Thymus (tissue), 14 donors: ENCODE measurements at places on chromosomes 12 and 14.

DNA sequence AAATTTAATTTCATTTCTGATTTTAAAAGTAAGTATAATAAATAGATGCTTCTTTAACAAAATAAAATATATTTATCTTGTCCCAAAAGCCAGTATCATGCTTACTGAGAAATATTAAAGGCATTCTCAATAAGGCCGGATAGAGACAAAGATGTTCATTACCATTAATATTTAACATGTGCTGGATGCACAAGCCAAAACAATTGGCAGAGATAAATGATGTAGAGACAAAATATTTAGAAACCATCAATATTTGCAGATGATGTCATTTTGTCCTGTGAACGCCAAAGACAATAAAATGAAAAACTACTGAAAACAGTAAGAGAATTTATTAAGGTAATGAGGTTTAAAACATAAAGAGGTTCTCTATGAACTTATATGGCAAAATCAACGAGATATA lies 313.5 kb downstream of the ITPR2 start:
- no peak for DNase-seq

GRCh38 chr12:107530701-107531100 lies 154.9 kb upstream of the PWP1 start:
- no peak for DNase-seq

DNA sequence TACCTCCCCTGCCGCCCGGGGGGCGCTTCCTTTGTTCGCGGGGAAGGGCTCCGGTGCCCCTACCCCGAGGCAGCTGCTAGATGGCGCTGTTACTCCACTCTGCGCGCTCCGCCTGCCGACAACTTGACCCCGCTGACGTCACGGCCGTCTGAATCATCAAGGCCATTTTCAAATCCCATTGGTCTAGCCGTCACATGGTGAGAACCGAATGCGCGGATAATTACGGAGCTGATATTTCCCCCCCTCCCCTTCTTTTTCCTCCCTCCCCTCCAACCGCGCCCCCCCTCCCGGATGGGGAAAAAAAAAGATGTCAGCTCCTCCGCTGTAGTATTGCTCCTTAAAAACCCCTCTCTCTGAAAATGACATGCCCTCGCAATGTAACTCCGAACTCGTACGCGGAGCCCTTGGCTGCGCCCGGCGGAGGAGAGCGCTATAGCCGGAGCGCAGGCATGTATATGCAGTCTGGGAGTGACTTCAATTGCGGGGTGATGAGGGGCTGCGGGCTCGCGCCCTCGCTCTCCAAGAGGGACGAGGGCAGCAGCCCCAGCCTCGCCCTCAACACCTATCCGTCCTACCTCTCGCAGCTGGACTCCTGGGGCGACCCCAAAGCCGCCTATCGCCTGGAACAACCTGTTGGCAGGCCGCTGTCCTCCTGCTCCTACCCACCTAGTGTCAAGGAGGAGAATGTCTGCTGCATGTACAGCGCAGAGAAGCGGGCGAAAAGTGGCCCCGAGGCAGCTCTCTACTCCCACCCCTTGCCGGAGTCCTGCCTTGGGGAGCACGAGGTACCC lies at the start of gene HOXC10:
Gene HOXC10, plus strand, starts transcription at position 246 of the 791 bp plus-strand sequence. Its CDS starts 114 bp downstream, at position 360.
- peak; percentile 41 for DNase-seq

GRCh38 chr12:100497105-100497795 lies 23.6 kb downstream of the NR1H4 start:
- DNase-seq = no peak

DNA sequence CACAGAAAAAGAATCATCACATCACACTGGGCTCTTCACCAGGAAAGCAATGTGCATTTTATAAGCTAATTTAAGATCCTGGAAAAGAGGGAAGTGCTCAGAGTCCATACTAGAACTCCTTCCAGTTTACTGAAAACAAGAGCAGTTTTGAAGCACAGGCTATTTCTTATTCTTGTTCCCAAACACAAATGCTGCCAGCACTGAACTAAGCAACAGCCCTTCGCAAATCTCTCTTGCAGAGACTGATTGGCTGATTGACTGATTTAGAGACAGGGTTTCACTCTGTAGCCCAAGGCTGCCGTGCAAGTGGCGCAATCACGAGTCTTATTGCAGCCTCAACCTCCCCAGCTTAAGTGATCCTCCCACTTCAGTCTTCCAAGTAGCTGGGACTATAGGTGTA lies 44.8 kb downstream of the BCL2L14 start:
- no peak for DNase-seq

GRCh38 chr14:56216626-56217379 lies 98.6 kb downstream of the PELI2 start:
- no peak for DNase-seq

- DNase-seq = no peak
Measured at GRCh38 chr12:53102883-53103807, at the start of gene SOAT2. TSS of gene SOAT2 (plus strand) at chr12:53103486. CDS start at chr12:53103578, 92 bp downstream.

DNA sequence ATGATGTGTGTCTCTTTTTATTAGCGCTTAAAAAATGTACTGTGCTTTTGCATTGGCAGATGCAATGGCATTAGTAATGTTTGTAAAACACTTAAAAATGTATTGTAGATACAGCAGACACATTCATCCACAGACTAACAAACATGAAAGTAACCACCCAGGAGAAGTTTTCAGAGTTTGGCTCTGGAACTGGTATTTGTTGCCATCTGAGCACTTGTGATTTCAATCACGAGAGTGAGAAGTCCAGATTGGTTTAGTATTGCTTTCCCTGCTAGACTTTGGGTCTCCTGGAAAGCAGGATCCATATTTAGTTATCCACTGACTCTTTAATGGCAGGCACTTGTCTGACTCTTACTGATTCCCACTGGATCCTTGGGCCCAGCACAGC lies 13.2 kb downstream of the RASSF8 start:
- DNase-seq = no peak

DNA sequence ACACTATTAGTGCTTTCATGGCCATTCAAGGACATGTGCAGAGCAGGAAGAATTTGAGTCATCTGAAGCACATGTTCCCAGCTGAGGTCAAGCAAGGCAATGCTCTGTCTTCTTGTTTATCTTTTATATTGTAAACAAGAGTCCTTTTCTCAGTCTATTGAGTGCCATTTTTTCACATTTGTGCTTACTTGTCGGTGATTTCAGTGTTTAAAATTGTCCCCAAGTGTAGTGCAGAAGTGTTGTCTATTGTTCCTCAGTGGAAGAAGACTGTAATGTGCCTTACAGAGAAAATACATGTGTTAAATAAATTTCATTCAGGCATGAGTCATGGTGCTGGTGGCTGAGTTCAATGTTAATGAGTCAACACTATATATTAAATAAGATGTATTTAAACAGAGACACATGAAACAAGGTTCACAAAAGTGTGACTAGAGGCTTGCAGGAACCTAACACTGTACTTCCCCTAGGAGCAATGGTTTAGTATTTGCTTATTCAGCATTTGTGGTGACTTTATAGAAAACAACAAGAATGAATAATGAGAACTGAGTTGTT lies 391.1 kb downstream of the LRIG3 start:
- DNase-seq = no peak
